ENCODE measurements at places on chromosomes 12 and 14. TPM values are rescaled to one million over a fixed set of nuclear protein-coding genes. Genes with fewer than 3 reads are reported as not detected.

DNA sequence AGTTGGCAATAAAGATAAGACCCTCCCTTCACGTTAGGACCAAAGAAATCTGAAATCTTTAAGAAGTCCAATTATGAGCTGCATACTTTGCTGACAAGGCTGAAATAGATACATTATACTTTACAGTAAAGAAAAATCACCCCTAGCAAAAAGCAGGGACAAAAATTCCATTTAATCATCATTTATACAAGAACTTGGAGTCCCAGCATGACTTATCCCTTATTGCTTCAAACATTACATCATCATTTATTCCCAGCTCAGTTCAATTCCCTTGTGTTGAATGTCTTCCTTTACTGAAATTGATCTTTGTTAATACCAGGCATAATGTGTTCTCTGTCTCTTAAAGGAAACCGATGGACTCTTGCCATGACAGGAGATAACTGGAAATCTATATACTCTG lies 449.6 kb upstream of the CCDC196 start:
- no peak for DNase-seq

Gene OTOGL
- total RNA-seq = 0.88 TPM

DNA sequence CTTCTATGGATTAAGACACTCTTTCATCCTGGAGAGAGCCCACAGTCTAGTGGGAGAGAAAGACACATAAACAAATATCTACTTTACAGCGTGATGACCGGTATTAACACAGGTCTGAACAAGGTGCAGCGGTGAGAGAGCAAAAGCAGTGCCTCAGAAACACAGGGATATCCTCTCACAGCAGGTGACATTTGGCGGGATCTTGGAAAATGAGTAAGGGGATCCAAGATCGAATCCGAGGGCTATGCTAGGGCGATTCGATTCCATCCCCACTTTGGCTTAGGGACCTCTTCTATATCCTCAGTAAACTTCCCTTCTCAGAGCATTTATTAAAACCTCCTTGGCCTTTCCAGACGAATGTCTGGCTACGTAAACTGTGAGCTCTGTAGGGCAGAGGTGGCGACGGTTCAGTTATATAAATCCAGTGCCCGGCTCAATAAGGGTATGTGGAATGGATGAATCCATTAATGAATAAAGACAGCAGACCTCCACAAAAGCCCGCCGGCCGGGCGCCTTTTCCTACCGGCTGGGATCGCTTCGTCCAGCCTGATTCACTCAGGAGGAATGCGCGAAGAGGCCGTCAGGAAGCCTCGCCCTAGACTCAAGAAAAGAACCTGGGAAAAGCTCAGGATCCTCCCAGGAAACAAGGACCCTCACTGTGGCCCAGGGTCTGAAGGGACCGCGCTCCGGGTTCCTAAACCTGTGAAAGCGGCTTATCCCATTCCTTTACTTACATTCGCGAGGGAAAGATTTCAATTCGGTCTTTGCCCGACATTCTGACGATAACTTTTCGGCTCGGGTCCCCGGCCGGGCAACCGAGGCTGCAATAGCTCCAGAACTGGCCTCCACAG lies 455 bp downstream of the ATP6V1D start:
- no peak for DNase-seq

GRCh38 chr14:44339231-44339630 lies 167.9 kb downstream of the FSCB start:
- DNase-seq = no peak

DNA sequence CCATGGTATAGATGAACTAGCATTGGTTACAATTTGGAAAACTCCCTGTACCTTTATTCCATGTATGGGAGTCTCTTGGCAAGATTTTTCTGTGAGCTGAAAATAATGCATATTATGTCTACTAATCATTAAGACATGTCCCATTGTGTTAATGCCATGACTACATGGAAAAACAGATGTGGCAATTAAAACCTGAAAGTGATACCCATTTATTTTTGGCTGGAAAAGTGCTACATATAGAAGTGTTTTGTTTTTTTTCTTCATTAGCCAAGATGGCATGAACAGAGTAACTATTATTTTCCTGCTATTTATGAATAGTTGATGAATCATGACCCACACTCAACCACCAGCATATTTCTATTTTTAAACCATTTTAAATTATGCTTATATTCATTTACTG lies 58.2 kb downstream of the ALG10B start:
- no peak for DNase-seq

Data from uterus (tissue), 4 donors.